ENCODE measurements at places on chromosomes 5 and 9.

DNA sequence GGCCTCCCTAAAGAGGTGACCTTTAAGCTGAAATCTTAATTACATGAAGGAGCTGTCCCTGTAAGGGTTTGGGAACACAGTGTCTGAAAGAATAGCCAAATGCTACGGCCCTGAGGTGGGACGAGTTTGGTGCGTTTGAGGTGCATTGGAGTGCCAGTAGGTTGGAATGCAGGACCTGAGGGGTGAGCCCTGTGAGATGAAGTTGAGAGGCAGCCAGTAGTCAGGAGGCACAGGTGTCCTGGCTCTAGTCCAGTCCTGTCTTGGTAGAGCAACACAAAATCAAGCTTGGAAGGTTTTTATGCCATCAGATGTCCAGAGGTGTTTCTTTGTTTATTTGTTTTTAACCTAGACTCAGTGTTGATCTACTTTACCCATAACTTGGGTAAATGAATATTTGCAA, 108.5 kb downstream of the ARHGAP26 start:
- DNase-seq: no peak

DNA sequence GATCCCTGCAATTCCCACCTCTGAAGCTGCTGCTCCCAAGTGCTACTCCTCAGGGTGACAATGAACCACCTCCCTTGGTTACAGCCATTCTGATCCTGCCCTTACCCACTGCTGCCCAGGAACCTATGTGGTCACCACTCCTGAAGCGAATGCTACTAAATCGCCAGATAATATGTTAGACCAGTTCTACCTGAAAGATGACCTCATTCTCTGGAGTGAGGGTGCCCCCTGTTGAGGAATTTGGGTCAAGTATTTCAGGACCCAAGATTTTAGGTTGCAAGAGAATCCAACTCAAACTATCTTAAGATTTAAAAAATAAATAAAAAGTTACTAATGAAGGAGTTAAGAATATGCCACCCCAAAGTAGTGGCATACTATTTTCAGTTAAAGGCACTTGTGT, 5.8 kb upstream of the SNAPC3 start:
- peak; percentile 19 for DNase-seq

GRCh38 chr9:137190315-137190856, 1.9 kb downstream of the SSNA1 start:
- no peak for DNase-seq

DNA sequence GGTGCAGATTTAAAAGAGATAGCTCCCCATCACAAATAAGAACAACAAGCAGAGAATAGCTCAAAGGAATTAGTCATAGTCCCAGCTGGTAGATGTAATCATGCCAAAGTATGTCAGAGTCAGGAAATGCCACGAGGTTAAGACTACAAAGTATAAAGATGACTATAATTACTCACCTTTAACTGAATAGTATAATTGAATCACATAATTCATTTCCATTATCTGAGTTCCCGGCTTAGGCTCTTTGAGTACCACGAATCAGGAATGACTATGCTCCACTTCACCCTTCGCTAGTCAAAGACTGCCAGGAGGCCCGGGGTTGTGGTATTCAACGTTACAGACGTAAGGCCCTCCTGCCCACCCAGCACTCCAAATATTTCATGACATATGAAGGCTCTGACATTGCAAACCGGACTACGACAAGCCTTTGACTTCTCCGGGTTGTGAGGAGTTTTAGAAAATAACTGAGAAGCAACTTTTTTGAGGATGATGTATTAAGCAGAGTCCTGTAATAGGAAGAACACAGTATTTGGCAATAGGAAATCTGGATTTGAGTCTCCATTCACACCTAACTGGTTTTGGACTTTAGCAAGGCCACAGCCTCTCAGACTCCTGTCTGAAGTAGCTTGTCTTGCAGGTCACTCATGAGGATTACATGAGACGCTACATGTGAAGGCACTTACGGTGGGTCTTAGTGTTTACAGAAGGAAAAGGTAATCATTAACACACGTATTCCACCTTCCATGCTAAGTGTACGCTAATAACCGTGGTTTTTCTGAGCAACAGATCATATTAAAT, 64.6 kb downstream of the ENC1 start:
- no peak for DNase-seq

- no peak for DNase-seq
Observed at GRCh38 chr9:109181284-109181683, 14.2 kb upstream of the FRRS1L start.

DNA sequence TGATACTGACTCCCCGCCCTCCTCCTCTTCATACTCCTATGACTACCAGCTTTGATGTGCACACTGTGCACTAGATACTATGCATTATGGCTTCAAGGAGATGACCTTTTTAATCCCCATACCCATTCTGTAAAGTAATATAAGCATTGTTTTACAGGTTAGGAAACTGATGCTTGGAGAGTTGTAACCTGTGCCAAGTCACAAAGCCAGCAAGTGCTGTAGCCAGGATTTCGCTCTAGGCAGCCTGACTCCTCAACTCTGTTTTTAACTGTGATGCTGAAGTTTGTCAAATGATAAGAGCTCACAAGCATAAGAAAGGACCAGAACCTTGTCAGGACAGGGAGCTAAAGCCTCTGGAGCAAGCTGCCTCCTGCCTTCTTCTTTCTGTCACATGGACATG, 461.3 kb downstream of the TMEM232 start:
- DNase-seq: no peak

DNA sequence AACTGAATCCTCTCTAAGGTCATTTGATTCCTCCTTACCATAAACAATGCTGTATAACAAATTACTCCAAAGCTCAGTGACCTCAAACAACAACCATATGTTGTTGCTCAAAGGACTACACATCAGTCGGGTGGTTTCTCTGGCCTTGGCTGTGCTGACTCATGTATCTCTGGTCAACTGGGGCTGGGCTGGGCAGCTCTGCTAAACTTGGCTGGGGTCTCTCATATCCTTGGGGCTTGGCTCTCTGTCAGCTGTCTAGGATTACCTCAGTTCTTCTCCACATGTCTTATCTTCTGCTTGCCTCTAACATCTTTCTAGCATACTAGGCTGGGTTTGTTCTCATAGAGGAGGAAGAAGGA, 86.4 kb downstream of the GALNT10 start:
- DNase-seq: peak; percentile 69

DNA sequence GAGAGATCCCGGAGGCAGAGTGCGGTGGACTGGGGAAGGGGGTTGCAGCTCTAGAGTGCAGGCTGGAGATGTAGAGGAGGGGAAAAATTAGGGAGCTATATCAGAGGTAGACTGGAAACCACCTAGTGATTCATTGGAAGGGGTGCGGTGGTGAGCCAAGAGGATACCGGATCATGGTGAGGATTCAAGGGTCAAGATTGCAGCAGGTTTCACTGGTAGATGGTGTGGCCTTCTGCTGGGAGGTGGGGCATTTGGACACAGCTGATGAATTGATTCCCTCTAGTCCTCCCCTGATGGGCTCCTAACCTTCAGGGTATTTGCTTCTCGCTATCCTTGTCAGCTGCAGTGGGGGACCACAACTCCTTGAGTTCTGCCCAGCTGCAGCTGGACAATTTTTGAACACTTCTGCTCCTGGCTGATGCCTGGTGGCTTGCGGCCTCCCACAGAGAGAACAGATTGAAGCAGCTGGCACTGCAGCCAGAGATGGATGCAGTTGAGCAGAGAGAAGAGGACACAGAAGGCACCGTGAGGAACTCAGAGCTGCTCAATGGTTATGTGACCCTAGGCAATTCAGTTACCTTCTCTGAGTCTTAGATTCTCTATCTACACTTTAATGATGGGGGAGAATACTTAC, 134.4 kb upstream of the ABCA1 start:
- no peak for DNase-seq

GRCh38 chr5:108950276-108950675, 202.6 kb downstream of the FER start:
- DNase-seq: no peak

DNA sequence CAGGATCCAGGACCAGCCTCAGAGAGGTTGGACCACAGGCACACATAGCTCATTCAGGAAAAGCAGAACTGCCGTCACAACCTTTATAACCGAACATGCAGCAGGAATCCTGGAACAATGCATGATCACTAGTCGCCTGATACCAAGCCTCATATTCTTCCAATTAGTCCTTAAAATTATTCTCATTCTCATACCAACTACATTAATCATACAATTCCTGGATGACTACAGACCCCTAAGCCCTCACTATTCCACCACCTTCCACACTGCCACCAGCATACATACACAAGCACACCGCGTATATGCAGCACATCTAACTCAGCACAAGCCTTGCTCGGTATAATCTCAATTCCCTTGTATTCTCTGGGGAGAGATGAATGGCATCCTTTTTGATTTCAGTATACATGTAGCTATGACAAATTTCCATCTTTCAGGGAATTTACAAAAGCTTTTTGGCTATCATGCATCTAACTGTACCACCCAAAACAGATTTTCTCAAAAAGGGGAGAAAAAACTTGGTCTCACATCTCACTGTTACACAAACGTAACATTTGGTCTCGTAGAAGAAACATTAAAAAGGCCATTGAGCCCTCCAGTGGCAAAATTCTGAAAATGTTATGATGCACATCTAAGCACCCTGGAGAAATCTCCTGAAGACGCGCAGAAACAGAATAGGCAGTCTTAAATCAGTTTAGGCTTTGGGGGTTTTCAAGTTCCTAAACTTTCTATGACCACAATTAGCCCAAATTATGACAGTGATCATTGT, 46.2 kb downstream of the MCTP1 start:
- DNase-seq: no peak

- no peak for DNase-seq
Observed at GRCh38 chr9:79572608-79573411, 1.0 kb downstream of the TLE4 start.

DNA sequence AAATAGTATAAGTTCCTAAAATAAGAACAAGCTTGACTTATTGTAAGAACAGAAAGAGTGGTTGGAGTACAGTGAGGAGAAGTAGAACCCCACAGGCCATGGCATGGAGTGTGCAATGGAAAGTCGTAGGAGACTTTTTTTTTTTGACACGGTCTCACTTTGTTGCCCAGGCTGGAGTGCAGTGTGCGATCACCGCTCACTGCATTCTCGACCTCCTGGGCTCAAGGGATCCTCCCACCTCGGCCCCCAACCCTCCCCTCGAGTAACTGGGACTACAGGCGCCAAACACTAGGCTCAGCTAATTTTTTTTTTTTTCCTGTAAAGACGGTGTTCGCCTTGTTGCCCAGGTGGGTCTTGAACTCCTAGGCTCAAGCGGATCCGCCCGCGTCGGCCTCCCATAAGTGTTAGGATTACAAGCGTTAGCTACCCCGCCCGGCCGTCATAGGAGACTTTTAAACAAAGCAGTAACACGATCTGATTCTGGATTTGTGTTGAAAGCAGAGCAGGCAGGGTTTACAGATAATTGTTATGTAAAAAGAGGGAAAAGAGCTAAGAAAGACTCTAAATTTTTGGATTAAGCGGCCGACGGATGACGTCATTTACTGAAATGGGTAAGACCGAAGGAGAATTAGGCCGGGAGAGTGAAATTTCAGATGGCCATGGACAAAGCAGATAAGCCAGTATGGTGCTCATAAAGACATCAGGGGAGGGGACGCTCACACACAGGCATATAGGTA, 752 bp downstream of the TSTD2 start:
- peak; percentile 57 for DNase-seq

DNA sequence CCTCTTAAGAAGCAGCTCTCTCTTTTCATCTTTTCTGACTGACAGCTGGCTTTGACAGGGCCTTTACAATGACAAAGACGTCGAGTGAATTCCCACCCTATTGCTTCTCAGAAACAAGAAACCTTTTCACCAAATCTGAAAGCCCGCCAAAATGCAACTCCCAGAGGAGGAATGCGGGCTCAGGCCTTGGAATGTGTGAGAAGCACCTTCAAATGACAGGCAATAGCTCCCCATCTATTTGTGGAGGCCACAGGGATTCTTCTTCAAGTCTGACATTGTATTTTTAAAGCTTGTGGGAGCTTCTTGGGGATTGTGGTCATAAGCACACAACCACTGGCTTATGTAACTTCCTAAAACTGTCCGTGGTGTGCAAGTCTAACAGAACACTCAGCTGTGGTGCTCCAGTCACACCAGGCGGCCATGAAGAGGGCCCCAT, 72.7 kb downstream of the DPYSL3 start:
- DNase-seq: no peak

GRCh38 chr9:136438548-136439480, 831 bp downstream of the INPP5E start:
- no peak for DNase-seq

GRCh38 chr5:177089127-177089526, 2.4 kb downstream of the FGFR4 start:
- no peak for DNase-seq

GRCh38 chr5:172644266-172644665, 3.2 kb downstream of the NEURL1B start:
- no peak for DNase-seq

DNA sequence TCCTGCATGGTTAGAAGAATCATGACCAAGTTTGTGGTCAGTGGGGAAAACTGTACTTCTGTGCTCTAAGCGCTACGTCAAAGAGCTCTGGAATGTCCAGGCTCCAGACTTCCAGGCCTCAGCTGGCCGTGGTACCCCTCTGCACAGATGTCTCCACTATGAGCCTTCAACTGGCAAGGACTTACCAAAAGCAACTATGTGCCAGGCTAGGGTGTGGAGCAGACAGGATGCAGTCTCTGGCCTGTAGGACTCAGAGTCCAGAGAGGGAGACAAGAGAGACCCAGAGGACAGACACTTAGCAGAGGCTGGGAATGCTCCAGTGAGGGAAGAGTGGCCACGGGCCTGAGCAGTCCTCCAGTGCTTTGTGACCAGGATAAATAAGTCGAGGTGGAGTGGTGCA, 31.0 kb upstream of the TCF7 start:
- DNase-seq: no peak

GRCh38 chr5:122743261-122743660, 31.6 kb upstream of the SNX2 start:
- no peak for DNase-seq

GRCh38 chr5:132266836-132267160, 9.3 kb downstream of the PDLIM4 start:
- no peak for DNase-seq

DNA sequence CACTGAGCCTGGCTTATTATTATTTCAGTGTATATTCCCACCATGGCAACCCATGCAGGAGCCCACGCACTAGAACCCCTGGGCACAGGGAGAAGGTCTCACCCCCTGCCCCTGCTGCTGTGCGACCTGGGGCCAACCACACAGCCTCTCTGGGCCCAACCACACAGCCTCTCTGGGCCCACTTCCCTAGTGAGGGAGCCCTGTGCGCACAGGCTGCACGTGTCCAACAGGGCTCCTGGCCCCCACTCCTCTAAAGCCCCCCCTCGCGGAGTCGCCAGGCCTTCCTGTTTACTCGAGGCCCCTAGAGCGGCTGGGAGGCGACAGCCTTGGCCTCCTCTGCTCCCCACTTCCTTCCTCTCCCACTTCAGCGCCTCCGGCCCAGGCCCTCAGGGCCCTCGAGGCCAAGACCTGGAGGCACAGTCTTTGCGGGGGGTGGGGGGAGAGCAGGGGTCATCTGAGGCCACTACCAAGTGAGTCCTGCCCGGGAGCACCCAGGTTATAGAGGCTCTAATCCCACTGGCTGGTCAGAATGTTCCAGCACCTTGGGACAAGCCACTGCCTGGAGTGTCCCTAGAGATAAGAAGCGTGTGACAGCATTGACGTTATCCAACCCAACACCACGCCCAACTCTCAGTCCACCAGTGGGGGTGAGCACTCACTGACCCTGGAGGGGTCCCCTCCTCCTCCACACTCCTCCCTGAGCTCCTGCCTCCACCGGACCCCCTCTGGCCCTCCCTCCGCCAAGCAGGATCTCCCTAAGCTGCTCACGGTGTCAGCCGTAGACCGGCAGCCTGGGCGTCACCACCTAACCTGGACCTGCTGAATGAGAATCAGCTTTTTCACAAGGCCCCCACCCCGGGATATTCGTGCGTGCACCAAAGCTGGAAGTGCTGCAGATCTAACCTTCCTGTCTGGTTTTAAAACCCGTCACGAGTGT, 7.9 kb upstream of the ENG start:
- no peak for DNase-seq
